ENCODE measurements at places on chromosomes 1 and 21.

GRCh38 chr1:56830052-56830451, 10.8 kb upstream of the FYB2 start:
- no peak for DNase-seq

DNA sequence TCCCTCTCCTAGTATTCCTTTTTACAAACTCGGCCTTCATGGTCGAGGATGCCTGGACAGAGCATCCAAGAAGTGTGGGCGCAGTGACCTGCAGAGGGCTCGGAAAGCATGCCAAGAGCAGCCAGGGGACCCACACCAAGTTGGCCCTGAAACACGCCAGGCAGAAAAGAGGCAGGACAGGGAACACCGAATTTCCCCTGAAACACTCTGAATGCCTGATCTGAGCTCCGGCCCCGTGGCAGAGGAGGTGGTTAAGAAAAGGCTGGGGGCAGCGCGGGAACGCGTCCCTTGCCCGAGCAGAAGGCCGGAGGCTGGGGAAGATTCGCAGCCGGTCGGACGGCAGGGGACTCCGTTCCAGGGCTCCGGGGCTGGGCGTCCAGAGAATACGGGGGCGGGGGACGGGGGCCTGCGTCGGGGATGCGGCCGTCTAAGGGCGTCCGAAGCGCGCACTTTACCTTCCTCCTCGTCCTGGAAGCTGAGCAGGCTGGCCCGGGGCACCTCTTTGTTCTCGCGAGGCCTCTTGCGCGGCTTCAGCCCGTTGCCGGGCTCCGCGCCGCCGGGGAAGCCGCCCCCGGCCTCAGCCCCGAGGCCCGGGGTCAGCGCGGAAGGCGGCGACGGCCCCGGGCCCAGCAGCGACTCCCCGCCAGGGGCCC, 558 bp downstream of the PAXBP1 start:
- DNase-seq, result no peak

DNA sequence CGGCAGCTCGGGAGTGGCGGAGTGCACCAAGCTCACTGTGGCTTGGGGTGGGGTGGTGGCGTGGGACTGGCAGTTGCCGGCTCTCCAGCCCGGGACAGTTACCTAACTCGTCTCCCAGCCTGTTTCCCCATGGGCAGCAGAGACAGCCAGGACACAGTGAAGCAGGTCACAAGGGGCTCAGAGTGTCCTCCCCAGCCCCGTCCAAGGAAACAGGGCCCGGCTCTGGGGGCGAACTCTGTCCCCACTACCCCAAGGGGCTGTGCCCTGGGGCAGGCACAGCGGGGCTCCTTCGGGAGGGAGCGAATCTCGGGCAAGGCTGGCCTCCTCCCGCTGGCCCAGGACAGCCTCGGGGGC, 759 bp downstream of the GPR157 start:
- DNase-seq, result no peak

DNA sequence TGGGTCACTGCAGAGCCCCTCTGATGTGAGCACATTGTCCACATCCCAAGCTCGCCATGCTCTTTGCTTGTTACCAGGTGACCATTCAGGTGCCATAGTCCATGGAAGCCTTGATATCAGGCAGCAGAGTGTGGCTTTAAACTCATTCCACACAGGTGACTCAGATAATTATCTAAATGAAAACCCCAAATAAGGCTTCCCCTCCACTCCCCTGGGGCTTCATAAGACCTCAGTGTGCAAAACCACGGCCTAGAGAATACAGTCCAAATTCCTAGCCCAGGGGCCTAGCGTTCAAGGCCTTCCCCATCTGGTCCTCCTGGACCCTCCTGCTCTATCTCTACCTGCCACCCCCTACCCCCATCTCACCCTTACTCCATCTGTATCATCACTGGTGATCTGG, 97.1 kb downstream of the ARHGEF10L start:
- DNase-seq, result no peak

DNA sequence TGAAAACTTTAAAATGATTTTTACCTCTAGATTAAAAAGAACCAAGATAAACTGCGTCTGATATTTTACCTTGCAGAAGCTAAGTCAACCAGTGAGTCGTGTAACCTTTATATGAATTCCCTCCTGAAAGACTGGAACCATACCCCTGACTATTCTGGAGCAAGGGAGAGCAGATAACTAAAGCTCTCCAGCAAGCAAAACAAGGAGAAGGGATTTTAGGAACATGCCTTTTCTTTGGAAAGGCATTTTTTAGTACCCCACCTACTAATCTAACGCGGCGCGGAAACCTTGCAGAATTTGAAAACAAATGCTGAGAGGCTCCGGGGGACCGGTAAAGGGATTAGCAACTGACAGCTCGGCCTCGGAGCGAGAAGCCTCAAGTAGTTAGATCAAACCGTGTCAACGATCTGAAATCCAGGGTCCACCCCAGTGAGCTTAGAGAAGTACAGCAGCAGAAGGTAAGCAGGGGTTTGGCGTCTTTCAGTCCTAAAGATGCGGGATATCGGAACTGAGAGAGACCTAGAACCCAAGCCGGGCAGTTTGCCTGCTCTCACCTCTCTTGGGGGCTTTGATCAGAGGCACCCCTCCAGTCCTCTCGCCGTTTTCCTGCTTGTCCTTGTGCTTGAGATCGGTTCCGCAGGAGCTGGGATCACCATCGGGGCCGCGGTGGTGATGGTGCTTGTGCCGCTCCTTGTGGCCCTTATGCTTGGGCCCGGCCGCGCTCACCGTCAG, 954 bp downstream of the RSBN1 start:
- DNase-seq, result no peak

DNA sequence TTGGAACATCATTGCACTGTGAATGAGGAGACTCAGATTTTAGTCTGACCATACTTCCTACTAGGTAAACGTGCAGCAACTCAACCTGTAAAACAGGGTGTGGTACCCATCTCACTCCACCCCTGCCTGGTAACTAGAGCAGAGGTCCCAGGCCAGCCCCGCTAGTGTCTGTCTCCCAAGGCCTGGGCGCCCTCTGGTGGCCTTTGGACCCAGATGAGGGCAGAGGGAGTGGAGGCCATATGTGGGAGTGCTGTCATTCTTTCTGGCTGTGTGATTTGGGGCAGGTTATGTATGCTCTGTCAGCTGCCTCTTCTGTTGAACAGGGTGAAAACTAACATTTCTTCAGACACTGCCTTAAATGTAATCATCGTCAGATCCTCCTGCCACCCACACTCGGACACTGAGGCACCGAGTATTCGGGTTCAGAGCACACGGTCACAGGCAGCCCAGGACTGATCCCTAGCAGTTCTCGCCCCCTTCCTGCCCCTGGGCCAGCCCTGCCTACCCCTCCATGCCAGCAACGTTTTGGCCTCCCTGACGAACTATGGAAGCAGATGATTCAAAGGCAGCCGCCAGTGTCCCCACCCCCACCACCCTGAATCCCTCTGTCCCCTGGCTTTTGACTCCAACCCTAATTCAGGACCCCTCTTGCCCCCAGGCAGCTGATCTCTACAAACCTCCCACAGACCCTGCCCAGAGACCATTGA, 76.0 kb downstream of the CD247 start:
- peak; percentile 89 for DNase-seq

- peak; percentile 78 for DNase-seq
These were observed at the start of gene CHRNB2 for GRCh38 chr1:154567386-154568156. TSS of gene CHRNB2 (plus strand) at chr1:154567778. CDS start at chr1:154568045, 267 bp downstream.

GRCh38 chr1:244705261-244706234, 52.6 kb downstream of the DESI2 start:
- DNase-seq, result no peak
